ENCODE measurements at places on chromosomes 13 and 19.

DNA sequence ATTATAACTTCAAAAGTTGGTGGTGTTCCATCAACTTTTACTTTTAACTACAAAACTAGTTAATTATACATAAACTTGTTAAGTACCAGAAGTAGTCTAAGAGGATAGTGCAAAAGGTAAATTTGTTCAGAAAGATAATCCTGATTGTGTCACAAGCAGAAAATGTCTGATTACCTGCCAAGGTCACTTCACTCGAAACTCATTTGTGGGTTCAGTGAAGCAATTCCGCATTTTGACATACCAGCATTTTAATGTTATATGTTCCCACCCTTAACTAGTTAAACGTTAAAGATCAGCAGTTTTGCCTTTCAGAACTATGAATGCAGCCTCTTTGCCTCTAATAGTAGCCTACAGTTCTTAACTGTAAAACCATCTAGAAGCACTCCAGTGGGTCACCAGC lies 5.6 kb downstream of the EDNRB start:
- no peak for DNase-seq

DNA sequence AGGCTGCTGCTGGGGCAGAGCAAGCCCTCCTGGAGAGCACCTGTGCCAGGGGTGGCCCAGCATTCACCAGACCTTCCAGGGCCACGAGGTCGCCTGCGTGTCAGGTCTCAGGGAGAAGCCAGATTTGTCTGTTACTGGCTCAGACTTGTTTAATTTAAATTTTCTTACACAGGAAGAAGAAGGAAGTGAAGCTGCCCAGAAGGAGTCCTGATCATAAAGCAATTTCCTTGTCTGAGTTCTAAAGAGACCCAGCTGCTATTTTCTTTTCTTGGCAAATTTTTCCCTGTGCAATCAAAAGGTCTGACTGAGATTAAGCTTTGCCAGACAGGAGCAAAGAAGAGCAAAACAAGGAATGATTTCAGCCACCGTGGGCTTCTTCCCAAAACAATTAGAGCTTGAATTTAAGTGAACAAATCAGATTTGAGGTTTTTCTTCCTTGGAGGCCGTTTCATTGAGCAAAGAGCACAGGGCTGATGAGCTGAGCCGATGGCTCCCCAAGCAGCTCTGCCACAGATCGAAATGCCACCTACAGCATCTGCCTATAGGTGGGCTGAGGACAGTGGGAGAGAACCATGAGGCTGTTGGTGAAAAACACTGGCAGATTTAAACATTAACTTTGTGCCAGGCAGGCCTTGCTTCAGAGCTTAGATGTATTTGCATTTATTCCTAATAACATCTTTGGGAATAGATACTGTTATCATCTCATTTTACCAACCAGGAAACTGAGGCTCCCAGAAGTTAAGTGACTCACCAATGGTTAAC lies 40.1 kb downstream of the HSPH1 start:
- no peak for DNase-seq

DNA sequence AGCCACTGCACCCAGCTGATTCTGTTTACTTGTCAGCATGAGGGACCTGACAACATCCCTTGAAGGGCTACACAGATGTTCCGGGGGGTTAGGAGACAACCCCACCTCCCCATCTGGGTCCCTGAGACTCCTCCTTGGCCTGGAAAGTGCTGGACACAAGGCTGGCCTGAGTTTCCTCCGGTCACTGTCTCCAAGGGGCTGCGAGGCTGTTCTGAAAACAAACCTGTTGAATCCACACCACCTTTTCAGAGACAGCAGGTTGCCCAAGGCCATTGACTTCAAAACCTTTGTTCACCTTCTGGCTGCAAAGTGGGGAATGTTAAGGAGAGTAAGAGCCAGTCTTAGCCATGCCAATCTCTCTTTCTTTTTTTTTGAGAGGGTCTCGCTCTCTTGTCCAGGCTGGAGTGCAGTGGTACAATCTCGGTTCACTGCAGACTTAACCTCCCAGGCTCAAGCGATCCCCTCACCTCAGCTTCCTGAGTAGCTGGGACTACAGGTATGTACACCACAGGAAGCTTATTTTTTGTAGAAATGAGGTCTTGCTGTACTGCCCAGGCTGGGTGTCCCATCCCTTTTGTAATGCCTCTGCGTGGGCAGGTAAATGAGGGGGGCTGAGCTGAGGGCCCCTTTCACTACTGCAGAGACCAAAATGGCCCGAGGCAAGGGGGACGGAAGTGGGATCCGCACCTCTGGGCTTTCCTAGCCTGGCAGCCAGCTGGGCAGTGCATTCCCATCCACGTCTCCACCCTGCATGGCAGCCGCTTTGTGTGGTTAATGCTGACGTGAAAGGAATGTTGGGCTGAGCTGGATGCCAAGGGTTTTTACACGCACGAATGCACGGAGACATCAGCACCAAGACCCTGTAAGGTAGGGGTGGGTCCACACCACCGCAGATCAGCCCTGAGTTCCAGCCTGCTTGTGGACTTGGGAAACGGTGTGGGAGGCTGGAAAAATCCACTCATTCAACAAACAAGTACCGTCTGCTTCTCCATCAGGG lies 1.9 kb upstream of the ZNF628 start:
- DNase-seq = peak; percentile 46

GRCh38 chr13:41974262-41974900 lies 13.5 kb upstream of the VWA8 start:
- DNase-seq = no peak

DNA sequence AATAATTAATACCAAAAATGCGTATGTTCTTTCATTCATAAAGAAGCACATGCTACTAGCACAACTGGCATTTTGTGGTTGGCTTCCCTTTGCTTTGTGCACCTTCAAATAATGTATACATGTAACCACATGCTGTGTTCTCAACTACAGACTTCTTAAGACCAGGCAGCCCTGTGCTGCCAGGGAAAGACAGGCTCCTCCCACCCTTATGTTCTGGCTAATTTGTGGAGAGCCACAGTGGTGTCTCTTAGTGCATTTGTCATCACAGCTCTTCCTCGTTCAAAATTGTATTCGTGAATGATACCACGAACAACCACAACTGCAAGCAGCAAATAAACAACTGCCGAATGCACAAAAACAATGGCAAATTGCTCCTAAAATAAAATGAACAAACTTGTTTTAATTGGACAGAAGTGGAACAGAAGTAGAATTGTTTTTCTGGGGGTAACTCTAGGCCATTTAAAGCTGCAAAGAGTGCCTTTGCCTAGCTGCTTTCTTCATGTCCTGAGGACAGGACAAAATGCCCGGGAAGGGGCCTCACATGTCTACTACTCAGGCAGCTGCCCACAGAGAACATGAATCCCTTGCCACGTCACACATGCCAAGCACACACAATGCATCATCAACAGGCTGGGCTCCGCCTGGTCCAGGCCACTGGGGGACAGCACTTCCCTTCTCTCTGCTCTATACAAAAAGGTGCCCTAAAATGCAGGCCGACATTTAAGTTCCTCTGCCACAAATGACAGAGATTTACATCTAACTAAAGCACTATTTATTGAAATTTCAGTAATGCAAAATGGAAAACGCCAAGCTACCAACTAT lies 21.7 kb downstream of the IRS2 start:
- DNase-seq = peak; percentile 59

GRCh38 chr19:2048959-2049740 lies 1.9 kb downstream of the MKNK2 start:
- no peak for DNase-seq

GRCh38 chr13:101423872-101424271 lies 7.6 kb upstream of the NALCN start:
- DNase-seq = no peak

All from fibroblast of skin of abdomen (primary cell).